ENCODE measurements at places on chromosomes 16 and 17.

GRCh38 chr17:81075307-81075706 lies 40.4 kb downstream of the BAIAP2 start:
- DNase-seq: no peak

DNA sequence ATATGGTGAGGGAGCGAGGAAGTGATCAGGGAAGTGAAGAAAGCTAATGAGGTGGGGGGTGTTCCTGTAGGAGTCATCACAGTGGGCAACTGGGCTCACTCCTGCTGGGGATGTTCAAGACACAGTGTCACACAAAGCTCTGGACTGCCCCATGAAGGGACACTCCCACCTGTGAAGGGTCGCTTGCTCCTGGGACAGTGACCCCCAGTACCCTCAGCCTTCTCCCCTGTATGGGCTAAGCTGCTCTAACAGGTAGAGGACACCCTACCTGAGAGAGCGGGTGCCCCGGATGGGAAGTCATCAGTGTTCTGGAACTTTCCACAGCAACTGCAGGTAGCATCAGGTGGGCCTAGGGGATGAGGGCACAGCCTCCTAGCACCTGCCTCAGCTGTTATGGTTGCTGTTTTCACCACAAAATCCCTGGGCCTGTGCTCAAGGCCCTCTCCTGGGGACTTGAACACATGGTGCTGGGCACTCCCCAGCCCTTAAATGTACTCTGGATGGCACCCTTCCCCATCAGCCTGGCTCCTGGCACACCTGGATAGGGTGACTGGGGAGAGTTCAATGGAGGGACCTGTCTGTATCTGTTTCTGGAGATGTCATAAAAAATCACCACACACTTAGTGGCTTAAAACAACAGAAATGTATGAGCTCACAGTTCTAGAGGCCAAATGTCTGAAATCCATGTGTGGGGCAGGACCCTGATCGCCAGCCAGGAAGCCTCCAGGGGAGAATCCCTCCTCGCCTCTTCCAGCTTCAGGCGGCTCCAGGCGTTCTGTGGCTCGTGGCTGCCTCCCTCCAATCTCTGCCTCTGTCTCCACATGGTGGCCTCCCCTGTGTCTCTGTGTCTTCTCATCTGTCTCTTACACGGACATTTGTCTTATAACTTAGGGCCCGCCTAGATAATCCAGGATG lies 104.0 kb upstream of the CDH5 start:
- DNase-seq: no peak

GRCh38 chr17:3978421-3979289 lies 14.4 kb upstream of the ATP2A3 start:
- no peak for DNase-seq

- DNase-seq: no peak
These were observed 38.2 kb downstream of the GRB2 start for GRCh38 chr17:75367312-75367711.

DNA sequence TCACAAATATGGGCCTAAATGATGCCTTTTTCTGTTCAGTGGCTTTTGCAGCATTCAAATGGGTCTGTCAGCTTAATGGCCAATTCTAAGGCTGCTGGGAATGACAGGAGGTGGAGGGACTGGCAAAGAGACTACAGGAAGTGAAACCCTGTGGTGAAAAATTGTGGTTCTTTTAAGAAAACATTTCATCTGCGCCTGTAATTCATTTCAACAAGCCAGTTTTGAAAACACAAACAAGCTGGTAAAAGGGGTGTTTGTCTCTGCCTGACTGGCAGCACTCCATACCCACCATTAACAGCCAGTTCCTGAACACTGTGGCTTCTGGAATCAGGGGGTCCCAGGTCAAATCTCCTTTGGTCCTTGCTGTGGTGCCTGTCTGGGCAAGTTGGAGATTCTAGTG lies 3.6 kb upstream of the KDM8 start:
- no peak for DNase-seq

- DNase-seq: no peak
These were observed 604.7 kb upstream of the SALL1 start for GRCh38 chr16:51755577-51756355.

GRCh38 chr16:2520784-2521531 lies 787 bp downstream of the AMDHD2 start:
- DNase-seq: no peak

GRCh38 chr17:81067391-81067811 lies 32.5 kb downstream of the BAIAP2 start:
- no peak for DNase-seq

DNA sequence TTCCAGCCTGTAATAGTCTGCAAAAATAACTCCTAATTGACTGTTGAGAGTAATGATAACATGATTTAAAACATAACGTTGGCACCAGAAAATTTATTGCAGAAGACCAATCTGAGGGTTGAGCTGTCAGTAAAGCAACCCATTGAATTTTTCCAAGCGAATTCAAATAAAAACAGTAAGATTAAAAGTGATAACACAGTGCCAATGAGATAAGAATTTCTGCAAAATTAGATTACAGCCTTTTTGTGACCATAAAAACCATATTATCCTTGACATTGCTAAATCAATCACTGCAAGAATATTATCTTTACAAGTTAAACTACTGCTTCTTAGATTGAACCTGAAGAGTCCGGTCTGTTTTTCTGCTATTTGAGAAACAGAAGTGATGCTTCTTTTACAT lies 341.4 kb downstream of the CDH11 start:
- DNase-seq: no peak

- DNase-seq: no peak
These were observed 92.8 kb downstream of the CYLD start for GRCh38 chr16:50834701-50835100.

GRCh38 chr16:54590836-54591235 lies 304.2 kb upstream of the IRX3 start:
- no peak for DNase-seq

DNA sequence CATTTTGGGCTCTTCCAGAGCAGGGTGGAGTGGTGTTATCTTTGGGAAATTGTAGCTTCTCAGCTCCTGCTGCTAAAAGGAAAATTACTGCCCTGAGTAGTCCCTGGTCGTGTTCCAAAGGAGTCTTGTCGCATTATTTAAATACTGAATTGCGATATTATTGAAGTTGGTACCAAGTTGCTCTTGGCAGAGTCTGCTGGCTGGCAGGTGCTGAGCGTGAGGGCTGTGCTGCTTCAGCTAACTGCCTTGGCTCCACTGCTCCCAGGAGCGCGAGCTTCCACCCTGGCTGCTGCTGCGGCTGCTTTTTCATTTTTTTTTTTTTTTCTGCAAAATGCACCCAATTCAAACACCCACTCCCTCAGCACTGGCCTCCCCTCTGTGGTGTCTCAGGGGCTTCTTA lies 289.8 kb downstream of the MAF start:
- no peak for DNase-seq

- DNase-seq: no peak
These were observed 4.4 kb downstream of the KIF19 start for GRCh38 chr17:74330446-74330845.

DNA sequence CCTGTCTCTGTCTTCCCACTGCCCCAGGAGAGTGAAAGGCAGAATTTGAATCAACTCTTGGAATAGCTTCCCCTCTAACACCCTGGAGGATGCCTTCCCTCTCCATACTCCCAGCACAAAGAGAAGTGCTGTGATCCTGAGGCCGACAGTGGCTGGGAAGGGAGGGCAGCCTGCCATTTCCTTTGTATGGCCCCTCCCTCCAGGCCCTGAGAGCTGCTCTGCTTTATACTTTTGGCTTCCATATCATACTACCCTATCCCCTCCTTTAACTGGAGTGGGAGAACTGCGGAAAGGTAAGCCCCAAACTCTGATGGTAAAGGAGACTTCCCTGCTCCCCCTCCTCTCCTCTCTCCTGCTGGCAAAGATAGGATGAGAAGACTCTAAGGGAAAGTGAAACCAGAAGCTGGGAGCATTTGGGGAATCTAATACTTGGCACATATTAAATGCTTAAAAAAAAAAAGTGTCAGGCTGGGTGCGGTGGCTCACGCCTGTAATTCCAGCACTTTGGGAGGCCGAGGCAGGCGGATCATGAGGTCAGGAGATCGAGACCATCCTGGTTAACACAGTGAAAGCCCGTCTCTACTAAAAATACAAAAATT lies 4.1 kb upstream of the MED24 start:
- DNase-seq: no peak

GRCh38 chr16:80623376-80623775 lies 82.6 kb downstream of the DYNLRB2 start:
- DNase-seq: no peak

GRCh38 chr17:40373999-40374398 lies 9.5 kb upstream of the GJD3 start:
- no peak for DNase-seq

- no peak for DNase-seq
These were observed 11.2 kb downstream of the SULT1A2 start for GRCh38 chr16:28585674-28586073.

DNA sequence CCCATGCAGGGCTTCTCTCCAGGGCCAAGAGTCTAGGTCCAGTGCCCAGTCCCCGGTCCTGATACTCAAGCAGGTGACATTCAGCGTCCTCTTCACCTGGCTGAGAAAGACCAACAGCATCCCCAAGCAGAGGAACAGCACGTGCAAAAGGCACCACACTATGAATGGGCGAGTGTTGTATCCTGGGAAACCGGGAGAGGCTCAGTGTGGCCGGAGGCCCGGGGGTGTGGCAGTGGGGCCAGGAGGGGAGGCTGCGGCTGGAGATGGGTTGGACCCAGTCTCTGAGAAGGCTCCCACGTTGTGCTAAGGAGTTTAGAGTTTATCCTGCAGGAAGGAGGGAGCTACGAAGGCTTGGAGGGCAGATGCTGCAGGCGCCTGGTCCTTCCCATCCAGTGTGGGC lies 13.5 kb downstream of the ABR start:
- DNase-seq: no peak

GRCh38 chr17:5035315-5035714 lies at the start of gene SLC52A1:
Gene SLC52A1 (minus strand): TSS chr17:5035426. CDS start chr17:5034606, 820 bp downstream.
- no peak for DNase-seq

Measured in fibroblast of skin of left quadriceps (primary cell).